Diencephalon (tissue), 1 donor: ENCODE measurements at places on chromosomes 16 and 17. TPM values are rescaled to one million over a fixed set of nuclear protein-coding genes. Genes with fewer than 3 reads are reported as not detected.

The CES5A gene
- 0.46 TPM for total RNA-seq

The KRT25 gene
- not detected for total RNA-seq

The PERCC1 gene
- total RNA-seq: not detected

The CAPNS2 gene
- total RNA-seq: not detected

The FBXL16 gene
- 10.8 TPM for total RNA-seq

The KRT28 gene
- total RNA-seq: not detected

The RHBDF1 gene
- 3.7 TPM for total RNA-seq

The PRKCB gene
- 70.6 TPM for total RNA-seq

The TSPOAP1 gene
- total RNA-seq: 54.0 TPM

The TERB1 gene
- 0.23 TPM for total RNA-seq

The KRTAP4-1 gene
- not detected for total RNA-seq

The COX6A2 gene
- total RNA-seq: not detected

The DHRS7C gene
- not detected for total RNA-seq

The PER1 gene
- total RNA-seq: 9.0 TPM

The CA7 gene
- total RNA-seq: not detected

The FADS6 gene
- total RNA-seq: 5.5 TPM

The GDPD1 gene
- total RNA-seq: 51.7 TPM

The ASPHD1 gene
- total RNA-seq: 14.8 TPM

The MAFG gene
- 18.5 TPM for total RNA-seq

The TMC5 gene
- 0.69 TPM for total RNA-seq

The GGT6 gene
- total RNA-seq: not detected

The RNF40 gene
- total RNA-seq: 94.8 TPM

The SERPINF2 gene
- not detected for total RNA-seq

The KCNJ18 gene
- total RNA-seq: not detected

The SEC14L5 gene
- total RNA-seq: 1.6 TPM

The CLEC18C gene
- 0.69 TPM for total RNA-seq

The AANAT gene
- not detected for total RNA-seq

The CACNG5 gene
- 12.2 TPM for total RNA-seq

The GJC1 gene
- 31.4 TPM for total RNA-seq

The FOXC2 gene
- total RNA-seq: 0.23 TPM

The PIK3R5 gene
- 1.4 TPM for total RNA-seq

The QPRT gene
- total RNA-seq: 4.8 TPM

The APPBP2 gene
- total RNA-seq: 84.4 TPM

The CNGB1 gene
- total RNA-seq: 21.9 TPM

The SLC38A8 gene
- total RNA-seq: 2.8 TPM

The SLC13A2 gene
- not detected for total RNA-seq

The HES7 gene
- total RNA-seq: 0.46 TPM
